Fibroblast of skin of left biceps (primary cell): ENCODE measurements at places on chromosomes 2 and 18.

DNA sequence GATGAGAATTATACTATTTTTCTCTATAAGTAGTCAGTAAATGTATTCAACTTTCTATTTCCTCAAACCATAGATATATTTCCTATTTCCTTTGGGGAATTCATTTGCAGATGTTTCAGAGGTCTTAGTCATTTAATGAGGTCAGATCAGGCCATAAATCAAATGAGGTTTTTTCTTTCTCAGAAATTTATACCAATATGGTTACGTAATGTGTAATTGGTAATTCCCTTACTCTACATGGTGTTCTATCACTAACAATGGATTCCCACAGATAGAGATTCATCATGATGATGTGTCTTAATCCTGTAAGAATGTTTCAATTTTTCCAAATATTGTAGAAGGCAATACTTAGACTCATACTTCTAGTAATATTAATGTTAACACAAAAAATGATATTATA is 108.0 kb downstream of the DPP4 start:
- peak; percentile 5 for DNase-seq

GRCh38 chr2:207869784-207870778 is 100.4 kb upstream of the FZD5 start:
- no peak for DNase-seq

- DNase-seq = no peak
These were observed 48.1 kb upstream of the VPS54 start for GRCh38 chr2:64067326-64067725.

- no peak for DNase-seq
These were observed 10.8 kb upstream of the ALPP start for GRCh38 chr2:232367591-232368233.

DNA sequence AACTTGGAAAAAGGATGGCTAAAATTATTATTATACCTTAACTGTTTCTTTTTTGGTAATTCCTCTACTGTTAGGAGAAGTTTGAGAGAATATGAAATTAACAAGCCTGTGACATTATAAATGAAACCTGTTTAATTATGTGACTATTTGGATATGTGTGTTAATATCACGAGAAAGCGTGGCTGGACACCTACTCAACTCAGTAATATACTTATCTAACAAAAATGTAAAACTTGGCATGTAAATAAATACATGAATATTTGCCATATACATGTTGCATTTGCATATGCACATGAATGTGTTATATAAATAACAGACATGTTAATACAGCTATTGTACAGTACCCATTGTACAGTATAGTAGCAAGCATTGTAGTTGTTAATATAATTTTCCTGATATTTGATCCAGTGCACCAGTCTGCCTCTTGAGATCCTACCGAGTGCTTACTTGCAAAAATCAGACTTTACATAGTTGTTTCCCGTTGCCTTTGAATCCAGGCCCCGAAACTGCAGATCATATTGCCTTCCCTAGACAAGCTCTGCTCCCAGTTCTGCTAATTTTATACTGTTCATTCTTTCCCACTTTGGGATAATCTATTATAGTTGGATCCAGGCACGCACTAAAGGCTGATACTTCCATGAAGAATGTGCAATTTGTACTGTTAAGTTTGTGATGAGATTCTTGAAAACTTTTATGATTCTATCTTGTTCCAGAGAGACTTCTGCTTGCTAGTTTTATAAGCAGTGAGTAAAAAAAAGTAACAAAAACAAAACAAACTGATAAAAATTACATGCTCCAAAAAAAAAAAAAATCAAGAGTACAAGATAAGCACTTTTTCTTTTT is 395.6 kb downstream of the ARHGAP15 start:
- DNase-seq = no peak
